Stimulated activated CD8-positive, alpha-beta memory T cell treated with anti-CD3 and anti-CD28 coated beads, Interleukin-2, amount 100 ng/mL, for 1 hour (primary cell): ENCODE measurements at places on chromosomes 5 and 9.

DNA sequence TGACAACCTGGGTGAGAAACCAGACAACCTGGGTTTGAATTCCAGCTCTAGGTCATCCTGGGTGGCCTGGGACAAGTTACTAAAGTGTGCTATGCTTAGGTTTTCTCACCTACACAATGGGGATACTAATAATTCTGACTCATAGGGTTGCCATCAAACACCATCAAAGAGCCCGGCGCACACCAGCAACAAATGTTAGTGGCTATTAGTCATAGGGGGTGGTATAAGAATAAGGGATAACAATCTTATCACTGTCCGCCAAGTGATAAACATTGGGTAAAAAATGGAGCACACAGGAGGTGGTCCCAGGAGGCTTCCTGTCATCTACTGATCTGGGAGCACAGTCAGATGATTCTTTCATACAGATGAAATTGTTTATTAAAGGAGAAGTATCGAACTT lies 61.4 kb upstream of the AFAP1L1 start:
- no peak for DNase-seq

GRCh38 chr5:35745193-35745592 lies 111.5 kb upstream of the IL7R start:
- no peak for DNase-seq

- DNase-seq, result no peak
Measured at GRCh38 chr5:6333182-6333905, 45.0 kb downstream of the MED10 start.

DNA sequence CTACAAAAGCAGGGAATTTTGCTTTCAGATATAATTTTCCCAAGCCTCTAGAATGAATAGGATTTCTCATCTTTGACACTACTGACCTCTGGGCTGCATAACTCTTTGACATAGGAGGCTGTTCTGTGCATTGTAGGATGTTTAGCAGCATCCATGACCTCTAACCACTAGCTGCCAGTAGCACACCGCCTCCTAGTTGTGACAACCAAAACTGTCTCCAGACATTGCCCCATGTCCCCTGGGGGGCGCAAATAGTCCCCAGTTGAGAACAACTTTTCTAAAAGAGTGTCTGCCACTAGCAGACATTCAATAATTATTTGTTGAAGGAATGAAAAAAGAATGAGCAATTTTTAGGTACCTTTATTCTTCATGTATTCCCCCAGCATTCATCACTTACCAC lies 51.8 kb downstream of the POU4F3 start:
- no peak for DNase-seq
